Renal cortex interstitium (tissue), 15 donors: ENCODE measurements at places on chromosomes 12 and 14. TPM values are rescaled to one million over a fixed set of nuclear protein-coding genes. Genes with fewer than 3 reads are reported as not detected.

- DNase-seq = no peak
These were observed 9.2 kb downstream of the SERPINA9 start for GRCh38 chr14:94466706-94467370.

DNA sequence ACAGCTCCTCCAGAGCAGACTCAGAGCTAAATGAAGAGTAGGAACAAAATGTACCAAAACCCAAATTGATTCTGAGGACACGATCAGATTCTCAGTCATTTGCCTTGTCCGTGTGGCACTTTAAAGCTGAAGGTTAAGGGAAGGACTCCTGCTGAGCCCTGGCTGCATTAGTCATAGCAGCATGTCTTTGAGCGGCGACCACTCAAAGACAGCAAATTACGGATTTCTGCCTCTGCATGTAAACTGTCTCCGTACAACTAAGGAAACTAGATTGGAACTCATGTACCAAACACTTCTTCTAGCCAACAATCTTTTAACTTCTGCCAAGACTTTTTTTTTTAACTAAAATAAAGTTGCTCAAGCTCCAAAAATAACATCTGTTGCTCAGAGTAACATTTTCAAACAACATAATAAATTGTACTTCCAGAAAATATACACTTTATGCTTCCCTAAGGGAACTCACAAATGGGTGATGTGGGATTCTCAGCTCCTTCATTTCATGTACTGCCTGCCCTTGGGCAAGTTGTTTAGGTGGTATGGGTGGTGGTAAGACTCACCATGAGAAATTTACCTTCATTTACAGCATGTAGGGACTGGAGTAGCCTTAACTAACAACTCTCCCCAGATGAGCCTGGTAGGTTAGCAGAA lies 56.1 kb downstream of the RERG start:
- DNase-seq = no peak

The GDF3 gene
- 0.59 TPM for polyA plus RNA-seq

- DNase-seq = peak; percentile 43
These were observed 92.8 kb upstream of the TMTC2 start for GRCh38 chr12:82593901-82594396.

GRCh38 chr12:20627001-20627588 lies 68.0 kb upstream of the SLCO1C1 start:
- no peak for DNase-seq

GRCh38 chr12:91139286-91139685 lies 28.0 kb upstream of the LUM start:
- DNase-seq = no peak

GRCh38 chr12:69519871-69520270 lies 49.7 kb downstream of the FRS2 start:
- DNase-seq = no peak

The KRT71 gene
- polyA plus RNA-seq = not detected

The OTUB2 gene
- 4.2 TPM for polyA plus RNA-seq

GRCh38 chr12:93668919-93669418 lies 8.2 kb upstream of the CRADD start:
- no peak for DNase-seq

The KCNK10 gene
- polyA plus RNA-seq = 0.23 TPM

DNA sequence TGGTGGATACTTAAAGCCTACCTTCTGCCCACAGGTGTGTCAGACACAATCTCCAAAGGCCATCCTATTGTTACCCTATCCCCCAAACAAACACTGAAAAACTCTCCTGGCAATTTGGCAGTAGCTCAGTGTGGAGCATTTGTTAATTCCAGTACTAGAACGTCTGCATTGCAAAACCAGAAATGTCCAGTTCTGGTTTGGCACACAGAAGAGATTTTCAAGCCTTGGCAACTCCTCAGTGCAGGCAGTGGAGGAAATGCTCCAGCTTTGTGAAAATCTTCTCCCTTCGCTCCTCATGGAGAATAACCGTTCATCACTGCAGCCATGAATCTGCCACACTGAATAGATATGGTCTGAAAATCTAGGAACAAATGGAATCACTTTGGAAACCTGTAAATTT lies 5.3 kb upstream of the SOCS2 start:
- DNase-seq = no peak

- no peak for DNase-seq
These were observed 2.8 kb downstream of the NKX2-8 start for GRCh38 chr14:36579573-36580140.

GRCh38 chr14:104939666-104940410 lies 15.2 kb downstream of the PLD4 start:
- DNase-seq = no peak

DNA sequence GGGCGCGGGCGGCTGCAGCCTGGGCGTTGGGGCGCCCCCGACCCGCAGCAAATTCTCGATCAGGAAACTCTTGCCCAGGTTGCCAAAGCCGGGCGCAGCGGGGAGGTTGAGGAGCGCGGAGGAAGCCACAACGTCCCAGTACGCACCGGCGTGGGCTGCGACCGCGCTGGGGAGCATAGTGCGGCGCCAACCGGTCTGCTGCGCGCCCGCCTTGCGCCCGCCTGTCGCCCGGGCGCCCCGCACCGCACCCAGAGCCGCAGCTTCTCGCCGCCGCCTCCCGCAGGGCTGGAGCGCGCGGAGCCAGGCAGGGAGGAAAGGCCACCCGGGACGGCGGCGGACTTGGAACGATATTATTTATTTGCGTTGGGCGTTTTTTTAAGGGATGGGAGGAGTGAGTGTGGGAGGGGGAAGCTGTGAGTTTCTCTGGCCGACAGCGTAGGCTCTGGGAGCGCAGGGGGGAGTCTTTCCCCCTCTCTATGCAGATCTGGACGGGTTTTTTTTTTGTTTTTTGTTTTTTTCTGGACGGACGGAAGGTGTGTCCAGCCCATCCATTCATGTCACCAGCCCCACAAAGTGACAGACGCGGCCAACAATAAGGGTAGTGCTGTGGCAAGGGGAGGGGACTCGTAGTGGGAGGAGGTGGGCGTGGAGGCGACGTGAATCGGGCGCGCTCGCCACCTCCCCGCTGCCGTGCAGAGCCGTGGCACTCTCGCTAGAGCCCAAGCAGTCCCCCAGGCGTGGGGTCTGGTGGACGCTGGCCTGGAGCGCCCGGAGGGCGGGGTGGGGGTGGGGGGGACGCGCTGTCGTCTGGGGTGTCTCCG lies at the start of gene DBX2:
Gene DBX2, minus strand, starts transcription at position 349 of the 821 bp plus-strand sequence. Its CDS starts 172 bp downstream, at position 177.
- no peak for DNase-seq

GRCh38 chr14:66281036-66281776 lies 205.0 kb upstream of the CCDC196 start:
- DNase-seq = no peak

- no peak for DNase-seq
These were observed 771 bp downstream of the DAAM1 start for GRCh38 chr14:59189091-59189785.
